Heart left ventricle (tissue), 16 donors: ENCODE measurements at places on chromosomes 1 and 21.

- DNase-seq: no peak
Observed at GRCh38 chr21:45130324-45130774, 56.0 kb downstream of the ADARB1 start.

DNA sequence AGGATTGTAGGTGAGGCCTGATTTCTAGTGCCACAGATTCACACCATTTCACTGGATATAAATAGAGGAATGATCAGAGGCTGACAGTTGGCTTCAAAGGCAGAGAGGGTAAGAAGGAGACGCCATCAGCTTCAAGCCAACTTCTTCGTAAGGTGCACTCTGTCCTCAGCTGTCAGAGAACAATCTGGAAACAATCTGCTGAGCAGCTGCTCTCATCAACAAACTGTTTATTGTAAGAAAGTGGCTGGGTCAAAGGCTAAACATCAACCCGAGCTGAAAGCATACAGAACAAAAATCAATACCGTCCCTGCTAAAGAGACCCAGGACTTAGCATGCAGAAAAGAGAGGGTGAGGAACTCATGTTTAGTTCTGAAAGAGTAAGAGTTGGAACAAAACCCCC lies 48.2 kb downstream of the HLCS start:
- DNase-seq: no peak

DNA sequence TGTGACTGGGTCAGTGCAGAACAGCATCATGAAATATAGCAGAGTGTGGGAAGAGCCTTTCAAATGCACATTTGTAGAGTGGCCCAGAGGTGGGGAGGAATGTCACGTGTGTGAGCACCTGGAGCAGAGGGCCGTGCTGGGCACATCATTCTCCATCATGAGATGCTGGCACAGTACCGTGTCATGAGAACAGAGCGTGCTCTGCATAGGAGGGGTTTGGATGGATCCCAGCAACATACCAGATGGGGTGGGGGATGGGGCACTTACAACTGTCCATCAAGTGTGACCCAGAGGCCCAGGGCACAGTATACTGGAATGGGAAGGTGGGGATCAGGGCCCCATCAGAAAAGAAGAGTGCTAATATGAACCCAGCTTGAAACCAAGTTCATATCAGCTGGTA lies 182.0 kb downstream of the LMX1A start:
- no peak for DNase-seq

- DNase-seq: no peak
Observed at GRCh38 chr1:178470411-178470960, 26.3 kb downstream of the CLEC20A start.

DNA sequence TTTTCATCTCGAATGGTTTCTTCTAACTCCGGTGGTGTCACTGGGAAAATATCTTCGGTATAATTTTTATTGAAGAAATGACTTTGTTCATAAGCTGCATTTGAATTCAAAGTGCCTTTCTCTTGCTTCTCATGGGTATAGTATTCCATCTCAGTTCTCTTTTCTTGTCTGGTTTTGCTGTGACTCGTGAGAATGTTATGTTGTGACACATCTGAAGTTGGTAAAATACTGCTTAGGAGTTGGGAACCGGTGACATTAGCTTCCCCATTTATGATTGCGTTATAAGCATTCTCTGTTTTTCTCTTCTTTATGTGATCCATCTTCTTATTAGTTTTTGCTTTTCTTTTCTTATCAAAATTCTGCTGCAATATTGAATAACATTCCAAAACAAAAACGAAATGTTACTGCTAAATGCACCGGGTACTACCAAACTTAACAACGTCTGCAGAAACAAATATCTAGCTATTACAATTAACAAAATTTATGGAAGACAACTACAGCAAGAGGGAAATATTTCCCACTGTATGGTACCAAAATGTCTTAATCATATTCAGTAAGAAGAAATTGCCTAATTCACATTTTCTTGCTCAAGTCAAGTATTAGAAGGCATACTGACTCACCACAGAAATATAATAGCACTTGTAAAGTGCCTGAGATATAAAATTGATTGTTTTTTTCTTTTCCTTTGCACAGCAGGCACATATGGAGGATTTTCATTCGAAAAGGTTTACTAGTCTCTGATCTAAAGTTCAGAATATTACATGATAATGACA lies 15.5 kb downstream of the LRIF1 start:
- no peak for DNase-seq

DNA sequence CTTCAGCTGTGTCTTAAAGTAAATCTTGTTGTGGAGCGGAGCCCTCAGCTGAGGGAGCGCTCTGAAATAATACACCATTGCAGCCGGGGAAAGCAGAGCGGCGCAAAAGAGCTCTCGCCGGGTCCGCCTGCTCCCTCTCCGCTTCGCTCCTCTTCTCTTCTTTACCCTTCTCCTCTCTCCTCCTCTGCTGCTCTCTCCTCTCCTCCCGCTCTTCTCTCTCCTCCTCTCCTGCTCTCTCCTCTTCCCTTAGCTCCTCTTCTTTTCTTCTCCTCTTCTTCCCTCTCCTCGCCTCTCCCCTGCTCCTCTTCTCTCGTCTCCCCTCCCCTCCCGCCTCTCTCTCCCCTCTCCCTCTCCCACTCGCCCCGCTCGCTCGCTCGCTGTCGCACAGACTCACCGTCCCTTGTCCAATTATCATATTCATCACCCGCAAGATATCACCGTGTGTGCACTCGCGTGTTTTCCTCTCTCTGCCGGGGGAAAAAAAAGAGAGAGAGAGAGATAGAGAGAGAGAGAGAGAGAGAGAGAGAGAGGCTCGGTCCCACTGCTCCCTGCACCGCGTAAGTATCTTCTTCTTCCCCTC lies at the start of gene PROX1:
PROX1 (plus strand) TSS at position 47 of the 580 bp plus-strand sequence. CDS start 8,563 bp downstream, outside the sequence.
- DNase-seq: no peak

DNA sequence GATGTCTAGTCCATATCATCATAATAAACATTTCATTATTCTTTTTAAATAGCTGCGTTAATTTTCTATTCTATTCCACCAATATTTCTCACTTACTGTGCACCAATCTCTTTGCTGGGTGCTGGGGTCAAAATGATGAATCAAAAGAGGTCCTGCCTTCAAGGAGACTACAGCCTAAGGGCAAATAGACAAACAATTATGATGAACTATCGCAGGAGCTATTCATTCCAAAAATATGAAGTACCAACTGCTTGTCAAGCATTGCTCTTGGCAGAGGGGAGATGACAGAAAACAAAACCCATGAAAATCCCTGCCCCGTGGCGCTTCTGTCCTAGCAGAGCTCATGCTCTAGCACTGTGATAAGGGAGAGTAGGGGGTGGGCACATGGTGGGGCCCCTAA lies 28.8 kb upstream of the SLC26A9 start:
- no peak for DNase-seq

DNA sequence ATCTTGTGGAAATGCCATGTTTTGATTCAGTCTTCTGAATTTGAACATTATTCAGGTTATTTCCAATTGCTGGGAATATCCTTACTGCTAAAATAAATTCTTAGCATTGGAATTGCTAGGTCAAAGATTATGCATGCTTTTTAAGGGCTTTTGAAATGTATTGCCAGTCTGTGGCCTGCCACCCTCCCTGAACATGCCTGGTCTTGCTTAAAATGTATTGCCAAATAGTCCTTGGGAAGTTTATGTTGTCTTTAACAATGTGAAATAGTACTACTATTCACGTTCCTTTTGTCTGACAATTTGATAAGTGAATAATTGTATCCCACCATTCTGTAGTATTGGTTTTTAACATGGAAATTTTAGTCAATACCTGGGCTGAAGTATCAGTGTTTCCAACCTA lies 13.6 kb downstream of the TARDBP start:
- no peak for DNase-seq

DNA sequence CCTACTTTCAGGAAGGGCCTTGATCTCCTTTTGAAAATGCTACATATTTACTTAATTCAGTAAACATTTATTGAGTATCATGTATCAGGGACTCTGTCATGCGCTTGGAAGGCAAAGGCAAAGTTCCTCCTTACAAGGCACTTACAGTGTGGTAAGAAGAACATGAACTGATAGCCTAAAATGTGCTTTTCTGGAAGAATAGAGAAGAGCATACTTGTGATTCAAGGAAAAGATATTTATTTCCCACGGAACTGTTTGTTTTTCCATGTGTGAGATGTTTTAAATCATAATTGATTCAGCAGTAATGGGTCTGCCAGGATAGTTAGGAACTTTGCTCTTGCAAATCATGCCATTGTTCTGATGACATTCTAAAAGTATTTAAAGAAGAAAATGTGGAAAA lies 110.1 kb upstream of the ZNHIT6 start:
- no peak for DNase-seq

DNA sequence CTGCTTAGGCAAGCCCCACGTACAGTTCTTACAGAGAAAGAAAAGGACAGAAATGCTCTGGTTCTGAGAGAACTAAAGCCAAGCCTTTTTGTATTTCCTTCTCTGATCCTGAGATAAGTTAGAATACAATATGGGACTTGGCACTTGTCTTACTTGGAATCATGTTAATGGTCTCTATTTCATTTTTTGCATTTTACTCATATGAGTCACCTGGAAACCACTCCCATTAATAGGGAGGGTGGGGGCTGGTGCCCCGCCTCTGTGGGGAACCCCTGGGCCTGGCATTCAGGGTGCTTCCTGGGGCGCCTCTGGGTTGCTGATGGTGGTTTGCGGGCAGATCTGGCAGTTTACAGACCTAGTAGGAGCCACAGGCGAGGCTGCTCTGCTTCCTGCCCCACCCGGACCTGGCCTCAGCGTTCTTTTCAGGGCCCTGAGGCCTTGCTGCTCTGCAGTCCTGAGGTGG lies 26.7 kb downstream of the TSPAN2 start:
- peak; percentile 59 for DNase-seq

GRCh38 chr1:155209312-155209721 lies 822 bp downstream of the MTX1 start:
- no peak for DNase-seq

DNA sequence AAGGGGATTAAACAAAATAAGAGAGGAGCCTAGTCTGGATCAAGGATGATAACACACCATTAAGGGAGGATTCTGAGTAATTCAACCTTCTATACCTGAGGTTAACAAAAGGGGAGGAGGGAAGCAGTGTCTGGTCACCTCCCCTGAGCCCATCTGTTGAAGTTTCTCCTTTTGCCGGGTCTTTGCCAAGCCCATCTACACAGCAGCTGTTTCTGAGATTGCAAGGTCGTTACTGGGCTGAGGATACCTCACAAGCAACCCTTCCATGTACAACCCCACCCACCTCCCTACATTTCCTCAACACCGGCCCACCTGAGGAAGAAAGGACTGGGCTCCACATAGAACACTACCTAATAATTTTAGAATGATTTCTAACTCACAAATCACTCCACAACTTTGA lies 26.3 kb downstream of the LRRC52 start:
- DNase-seq: no peak

GRCh38 chr1:220448217-220448616 lies 79.7 kb upstream of the MARK1 start:
- no peak for DNase-seq

DNA sequence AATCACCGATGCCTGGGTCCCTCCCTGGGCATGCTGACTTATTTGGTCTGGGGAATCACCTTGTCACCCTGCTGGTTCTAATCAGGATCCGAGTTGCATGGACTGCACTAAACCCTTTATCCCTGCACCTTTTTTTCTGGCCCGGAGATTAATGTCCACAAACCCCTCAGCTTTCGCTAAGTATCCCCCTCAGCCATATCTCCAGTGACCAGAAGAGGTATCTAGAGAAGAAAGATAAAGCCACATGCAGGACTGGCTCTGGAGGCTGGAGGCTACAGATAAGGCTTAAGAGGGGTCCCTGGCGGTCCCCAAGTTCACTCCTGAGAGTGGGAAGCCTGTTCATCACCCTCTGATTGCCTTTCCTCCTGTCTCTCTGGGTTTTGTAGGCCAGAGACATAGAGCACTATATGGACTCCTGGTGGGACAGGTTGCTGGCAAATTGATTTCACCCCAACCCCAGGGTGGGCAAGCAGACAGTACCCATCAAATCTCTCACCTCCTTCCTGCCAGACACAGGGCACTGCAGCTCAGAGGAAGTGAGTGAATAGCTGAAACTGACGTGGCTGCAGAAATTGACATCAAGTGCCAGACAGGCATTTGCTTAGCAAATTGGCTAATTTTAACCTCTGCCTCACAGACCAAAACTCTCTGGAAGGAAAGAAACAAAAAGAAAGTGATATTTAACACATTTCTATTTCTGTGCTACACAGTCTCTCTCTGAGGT lies 38.8 kb downstream of the HMGB4 start:
- peak; percentile 9 for DNase-seq

GRCh38 chr1:87615901-87616300 lies 287.2 kb downstream of the LMO4 start:
- DNase-seq: no peak

DNA sequence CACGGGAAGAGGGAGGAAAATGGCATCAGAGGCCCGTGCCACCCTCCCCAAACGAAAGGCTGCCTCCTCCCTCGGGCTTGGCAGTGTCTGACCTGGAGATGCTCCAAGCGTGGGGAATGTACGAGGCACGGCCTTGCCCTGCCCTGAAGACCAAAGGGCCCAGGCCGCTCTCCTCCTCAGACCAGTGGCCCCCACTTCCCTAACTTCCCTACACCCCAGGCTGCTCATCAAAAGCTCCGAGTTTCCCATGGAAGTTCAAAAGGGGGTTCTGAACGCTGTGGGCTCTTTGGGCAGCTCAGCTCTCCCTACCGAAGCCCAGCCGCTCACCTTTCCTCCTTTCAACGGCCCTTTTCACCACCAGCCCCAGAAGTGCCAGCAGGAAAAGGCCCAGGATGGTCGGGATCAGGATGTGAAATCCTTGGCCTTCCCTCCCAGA lies 11.8 kb downstream of the FCMR start:
- DNase-seq: no peak

GRCh38 chr1:234746798-234747196 lies 136.8 kb upstream of the IRF2BP2 start:
- no peak for DNase-seq

- DNase-seq: no peak
Observed at GRCh38 chr1:5916572-5917280, 75.5 kb downstream of the NPHP4 start.

- no peak for DNase-seq
Observed at GRCh38 chr21:46171585-46171984, 12.7 kb downstream of the SPATC1L start.

DNA sequence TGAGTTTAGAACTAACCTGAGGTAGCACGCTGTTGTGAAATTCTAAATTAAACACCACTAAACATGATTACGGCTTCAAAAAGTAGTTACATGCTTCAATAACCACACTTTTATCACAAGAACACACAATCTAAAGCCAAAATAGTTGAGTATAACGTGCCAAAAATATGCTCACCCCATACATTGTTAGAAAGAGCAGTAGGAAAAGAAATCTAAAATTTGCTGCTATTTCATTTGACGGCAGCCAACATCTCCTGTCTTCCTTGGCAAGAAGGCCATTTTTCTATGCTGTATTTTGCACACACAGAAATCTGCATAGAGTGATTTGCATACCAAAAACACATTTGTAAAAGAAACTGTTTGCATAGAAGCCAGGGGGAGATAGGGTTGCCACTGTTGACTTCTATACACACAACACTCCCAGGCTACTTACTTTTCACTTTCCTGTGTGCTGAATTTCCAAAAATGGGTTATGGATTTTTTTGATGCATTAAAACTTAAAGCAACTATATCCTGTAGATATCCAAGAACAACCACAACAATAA lies 42.9 kb upstream of the DMRTB1 start:
- no peak for DNase-seq

GRCh38 chr1:112363636-112364035 lies 32.4 kb upstream of the CTTNBP2NL start:
- no peak for DNase-seq
